Suppressor macrophage treated with lipopolysaccharide for 4 hours (primary cell): ENCODE measurements at places on chromosomes 13 and 19.

GRCh38 chr13:22487932-22488331 is 692.8 kb upstream of the SGCG start:
- DNase-seq, result no peak

GRCh38 chr19:38686530-38686888 is 39.1 kb downstream of the ACTN4 start:
- DNase-seq, result peak; percentile 38

- DNase-seq, result peak; percentile 41
Measured at GRCh38 chr19:42081584-42082203, 5.7 kb downstream of the ZNF574 start.

DNA sequence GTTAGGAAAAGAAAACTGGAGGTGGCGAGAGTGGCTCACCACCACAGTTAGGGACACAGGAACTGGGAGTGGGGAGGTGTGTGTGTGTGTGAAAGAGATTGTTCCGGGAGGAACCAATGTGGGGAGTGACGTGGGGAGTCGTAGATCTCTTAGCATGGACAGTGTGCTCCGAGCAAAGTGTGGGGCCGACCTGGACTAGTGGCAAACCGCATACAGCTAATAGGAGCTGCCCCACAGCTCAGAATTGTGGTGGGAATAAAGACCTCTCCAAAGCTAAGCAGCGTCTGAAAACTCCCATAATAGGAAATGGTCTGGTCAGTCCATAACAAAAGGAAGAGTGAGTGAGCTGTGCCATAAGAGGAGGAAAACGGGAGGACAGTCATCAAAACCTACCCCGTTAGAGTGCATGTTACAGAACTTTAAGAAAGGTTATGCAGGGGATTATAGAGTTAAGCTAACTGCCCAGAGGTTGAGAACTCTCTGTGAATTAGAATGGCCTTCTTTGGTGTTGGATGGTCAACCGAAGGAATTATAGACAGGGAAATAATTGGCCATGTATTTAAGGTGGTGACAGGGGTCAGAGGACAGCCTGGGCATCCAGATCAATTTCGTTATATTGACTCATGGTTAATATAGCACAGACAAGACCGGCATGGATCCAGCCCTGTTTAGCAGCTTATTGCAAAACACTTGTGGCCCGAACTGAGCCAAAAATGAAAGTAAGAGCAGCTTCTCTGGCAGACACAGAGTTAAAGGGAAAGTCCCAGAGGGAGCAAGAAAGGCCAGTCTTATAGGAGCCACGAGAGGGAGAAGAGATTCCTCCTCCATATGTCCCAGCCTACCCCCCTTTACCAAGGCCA is 8.9 kb upstream of the SLC15A1 start:
- peak; percentile 59 for DNase-seq

GRCh38 chr13:71820699-71821098 is 46.3 kb downstream of the DACH1 start:
- DNase-seq, result peak; percentile 14

- DNase-seq, result no peak
Measured at GRCh38 chr13:26660766-26661165, 99.8 kb downstream of the GPR12 start.

GRCh38 chr13:41259875-41260501 is 3.4 kb downstream of the MTRF1 start:
- DNase-seq, result no peak

DNA sequence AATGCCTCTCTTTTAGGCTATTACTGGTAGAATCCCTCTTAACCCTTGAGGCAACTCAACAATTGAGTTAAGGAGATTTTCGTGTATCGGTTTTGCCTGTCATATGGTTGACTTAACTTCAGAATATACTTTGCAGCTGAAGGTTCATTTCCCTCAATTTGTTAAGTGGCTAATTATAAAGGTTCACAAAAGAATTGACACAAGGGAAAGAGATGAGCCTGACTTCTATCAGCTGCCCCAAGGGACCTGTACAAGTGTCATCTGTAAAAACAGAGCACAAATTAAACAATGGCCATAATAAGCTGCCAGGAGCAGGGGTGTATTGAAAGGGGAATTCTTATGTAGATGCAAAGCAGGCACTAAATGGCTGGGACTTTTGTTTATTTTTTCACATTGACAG is 334.8 kb upstream of the OBI1 start:
- DNase-seq, result no peak

- DNase-seq, result no peak
Measured at GRCh38 chr13:43433691-43434141, 353.1 kb downstream of the ENOX1 start.
